CD14-positive monocyte (primary cell): ENCODE measurements at places on chromosomes 4 and X. TPM values are rescaled to one million over a fixed set of nuclear protein-coding genes. Genes with fewer than 3 reads are reported as not detected.

The RNF212 gene
- not detected for polyA plus RNA-seq

DNA sequence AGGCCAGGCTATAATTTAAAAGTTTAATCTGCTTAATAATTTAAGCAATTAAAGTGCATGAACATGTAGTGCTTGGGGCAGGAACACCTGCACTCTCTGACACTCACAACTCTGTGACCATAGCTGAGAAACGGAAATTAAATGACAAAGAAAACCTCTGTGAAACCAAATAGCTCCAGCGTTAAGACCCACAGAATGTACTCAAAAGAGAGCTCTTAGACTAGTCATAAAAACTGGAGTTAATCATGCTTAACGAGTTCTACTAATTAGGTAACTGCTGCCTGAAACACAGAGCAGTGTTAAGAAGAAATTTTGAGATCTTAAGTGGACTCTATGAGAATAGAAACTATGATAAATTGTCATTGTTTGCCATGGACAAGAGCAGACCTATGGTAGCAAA is 174.4 kb upstream of the SPIN4 start:
- H3K4me1 ChIP-seq: no peaks in the 10 kb centered on the region
- H3K27me3 ChIP-seq: no peaks in the 10 kb centered on the region
- H3K4me3 ChIP-seq: no peak overlapping the region
- no peak for DNase-seq
- H3K36me3 ChIP-seq: no peaks in the 10 kb centered on the region

- peak overlapping the region; percentile 96 for H3K27ac ChIP-seq
- no peaks in the 10 kb centered on the region for H3K36me3 ChIP-seq
- peak; percentile 94 for DNase-seq
- peaks cover 94% of the 10 kb centered on the region for H3K4me1 ChIP-seq
- H3K27me3 ChIP-seq: no peaks in the 10 kb centered on the region
Observed at GRCh38 chr4:38075370-38076152, 115.4 kb downstream of the PTTG2 start.

DNA sequence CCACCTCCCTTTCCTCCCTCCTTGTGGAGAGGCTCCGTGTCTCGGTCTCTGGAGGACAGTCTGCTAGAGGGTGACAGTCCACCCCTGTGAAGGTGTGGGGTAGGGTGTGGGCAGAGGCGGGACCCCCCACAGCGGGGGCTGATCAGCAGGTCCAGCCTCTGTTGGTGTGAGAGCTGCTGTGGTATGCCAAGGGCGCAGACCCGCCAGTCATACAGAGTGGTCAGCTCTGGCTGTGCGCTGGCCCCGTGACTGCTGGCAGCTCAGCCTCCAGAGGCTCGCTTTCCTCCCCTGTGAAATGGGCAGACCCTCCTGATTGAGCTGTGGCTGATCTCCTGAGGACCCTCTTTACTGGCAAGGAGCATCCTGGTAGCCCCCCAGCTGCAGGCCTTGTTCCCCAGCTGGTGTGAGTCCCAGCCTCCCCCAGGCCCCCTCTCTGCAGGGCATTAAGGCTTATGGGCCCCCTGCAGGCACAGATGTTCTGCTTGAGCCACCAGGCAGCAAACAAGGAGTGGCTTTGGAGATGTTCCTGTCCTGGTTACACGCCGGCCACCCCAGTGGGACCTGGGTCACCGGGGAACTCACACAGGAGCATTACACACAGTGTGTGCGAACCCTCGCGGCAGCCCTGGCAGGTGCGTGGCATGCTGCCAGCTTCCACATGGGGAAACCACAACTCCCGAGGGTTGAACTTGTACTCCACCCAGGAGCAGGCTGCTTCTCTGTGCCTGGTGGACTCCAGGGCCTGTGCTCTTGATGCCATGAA is 76.8 kb downstream of the PPP2R2C start:
- no peak overlapping the region for H3K27ac ChIP-seq
- no peaks in the 10 kb centered on the region for H3K36me3 ChIP-seq
- H3K4me3 ChIP-seq: no peak overlapping the region
- H3K4me1 ChIP-seq: no peaks in the 10 kb centered on the region
- no peak for DNase-seq

GRCh38 chr4:147815741-147816140 is 83.9 kb downstream of the ARHGAP10 start:
- H3K4me1 ChIP-seq: peaks cover 11% of the 10 kb centered on the region
- H3K36me3 ChIP-seq: no peaks in the 10 kb centered on the region
- no peaks in the 10 kb centered on the region for H3K27me3 ChIP-seq
- no peak overlapping the region for H3K27ac ChIP-seq

GRCh38 chr4:25915353-25915705 is 1.3 kb downstream of the SMIM20 start:
- peaks cover 18% of the 10 kb centered on the region for H3K4me1 ChIP-seq
- no peak for DNase-seq
- H3K27me3 ChIP-seq: no peaks in the 10 kb centered on the region
- no peak overlapping the region for H3K4me3 ChIP-seq

The PLAC1 gene
- not detected in 2 replicates for polyA plus RNA-seq

The NUDT10 gene
- polyA plus RNA-seq: not detected

GRCh38 chrX:10048707-10049106 is 81.5 kb downstream of the CLDN34 start:
- H3K4me1 ChIP-seq: no peaks in the 10 kb centered on the region
- no peaks in the 10 kb centered on the region for H3K36me3 ChIP-seq
- H3K27ac ChIP-seq: no peak overlapping the region
- DNase-seq: no peak
- no peak overlapping the region for H3K4me3 ChIP-seq
- no peaks in the 10 kb centered on the region for H3K27me3 ChIP-seq
